ENCODE measurements at places on chromosomes 4 and X. TPM values are rescaled to one million over a fixed set of nuclear protein-coding genes. Genes with fewer than 3 reads are reported as not detected.

The FMR1NB gene
- not detected for total RNA-seq

The HPF1 gene
- 14.8 TPM for total RNA-seq

The CSAG3 gene
- not detected for total RNA-seq

DNA sequence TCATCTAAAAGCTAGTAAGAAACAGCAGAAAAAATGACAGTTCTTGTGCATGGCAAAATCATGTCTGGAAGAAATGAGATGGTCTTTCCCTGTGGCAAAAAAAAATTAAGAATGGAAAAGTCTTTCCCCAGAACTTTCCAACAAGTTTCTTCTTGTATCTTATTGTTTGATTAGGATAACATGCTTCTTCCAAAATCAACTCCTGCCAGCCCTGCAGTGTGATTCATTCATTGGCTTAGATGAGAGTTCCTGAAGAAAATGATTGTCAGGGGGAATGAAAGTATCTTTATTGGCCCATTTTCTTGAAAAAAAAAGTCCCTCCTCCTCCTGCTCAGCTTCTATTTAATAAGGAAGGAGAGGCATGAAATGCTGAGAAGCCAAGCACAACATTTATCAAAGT, 407.7 kb downstream of the ARAP2 start:
- no peak for DNase-seq

DNA sequence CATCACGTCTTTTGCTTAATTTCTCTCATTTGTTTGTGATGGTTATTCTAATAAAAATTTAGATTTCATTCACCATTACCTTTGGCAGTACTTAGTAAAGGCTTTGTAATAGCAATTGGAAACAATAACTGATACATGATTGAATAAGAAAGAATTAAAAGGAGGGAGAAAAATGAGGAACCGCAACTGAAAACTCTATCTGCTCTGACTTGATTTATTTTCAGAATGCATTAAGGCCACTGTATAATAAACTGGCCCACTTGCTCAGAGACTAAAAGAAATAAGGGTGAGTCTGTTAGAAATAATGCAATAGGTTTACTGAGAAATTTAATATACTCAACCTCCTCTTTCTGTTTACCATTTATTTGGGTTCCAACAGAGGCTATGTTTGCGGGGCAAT, 351.5 kb downstream of the TMA16 start:
- DNase-seq: no peak
